ENCODE measurements at places on chromosomes 5 and 9.
A peak's percentile ranks its signal among the peaks of the same experiment; 100 is the strongest.

DNA sequence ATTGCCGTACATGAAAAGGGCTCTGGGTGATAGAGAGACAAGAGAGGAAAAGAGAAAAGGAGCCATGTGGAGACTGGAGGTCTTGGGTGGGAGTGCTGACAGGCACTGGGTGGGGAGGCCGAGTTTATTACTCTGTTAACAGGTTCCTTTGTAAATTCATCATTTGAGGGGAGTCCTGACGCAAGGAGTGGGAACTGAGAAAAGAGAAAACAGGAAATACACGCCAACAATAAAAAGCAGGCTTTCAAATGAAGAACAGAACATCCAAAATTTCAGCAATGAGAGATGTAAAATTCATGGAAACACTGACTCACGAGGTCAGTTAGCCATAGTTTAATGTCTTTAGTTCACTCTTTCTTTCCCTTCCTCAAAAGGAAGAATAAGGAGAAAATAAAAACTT, 342.8 kb downstream of the TMEM167A start:
- no peak for DNase-seq

GRCh38 chr9:119877306-119877705, 508.1 kb upstream of the BRINP1 start:
- no peak for DNase-seq

- DNase-seq: no peak
Observed at GRCh38 chr5:172716796-172717313, 54.1 kb downstream of the DUSP1 start.

DNA sequence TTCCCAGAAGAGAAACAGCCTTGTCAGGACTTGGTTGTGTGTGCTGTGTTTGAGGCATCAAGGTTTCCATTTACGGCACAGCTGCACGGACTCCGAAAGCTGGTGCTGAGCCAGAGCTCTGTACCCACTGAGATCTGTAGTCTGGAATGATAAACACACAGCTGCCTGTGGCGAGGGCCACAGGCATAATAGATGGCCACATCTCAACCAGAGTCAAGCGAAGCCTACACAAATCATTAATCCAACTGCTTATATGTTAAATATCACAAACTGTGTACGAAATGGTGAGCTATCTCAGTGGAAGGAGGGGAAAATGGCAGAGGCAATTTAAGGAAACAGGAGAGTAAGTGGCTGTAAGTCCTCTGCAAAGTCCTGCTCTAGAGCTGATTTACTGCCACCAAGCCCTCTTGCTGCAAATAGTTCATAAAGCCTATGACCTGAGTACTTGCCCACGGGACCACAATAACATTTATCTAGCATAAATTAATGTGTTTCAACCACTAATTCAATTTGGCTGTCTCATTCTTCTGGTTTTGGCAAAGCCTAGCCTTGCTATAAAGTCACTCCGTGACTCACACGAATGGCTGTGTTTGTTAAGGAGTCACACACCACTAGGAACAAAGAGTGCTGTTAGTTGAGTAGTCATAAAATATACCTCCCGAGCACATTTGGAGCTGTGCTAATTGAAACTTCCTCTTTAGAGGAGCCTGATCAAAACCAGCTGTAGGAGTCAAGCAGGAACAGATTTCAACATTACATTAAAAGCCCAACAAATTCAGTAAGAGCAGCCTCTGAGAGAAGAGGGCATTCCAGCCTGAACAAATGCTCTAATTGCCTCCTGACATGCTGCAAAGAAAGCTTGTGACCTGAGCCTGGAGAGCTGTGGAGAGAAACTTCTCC, 738.6 kb upstream of the ZNF608 start:
- DNase-seq: no peak

GRCh38 chr9:98614941-98615340, 93.8 kb downstream of the GABBR2 start:
- no peak for DNase-seq

DNA sequence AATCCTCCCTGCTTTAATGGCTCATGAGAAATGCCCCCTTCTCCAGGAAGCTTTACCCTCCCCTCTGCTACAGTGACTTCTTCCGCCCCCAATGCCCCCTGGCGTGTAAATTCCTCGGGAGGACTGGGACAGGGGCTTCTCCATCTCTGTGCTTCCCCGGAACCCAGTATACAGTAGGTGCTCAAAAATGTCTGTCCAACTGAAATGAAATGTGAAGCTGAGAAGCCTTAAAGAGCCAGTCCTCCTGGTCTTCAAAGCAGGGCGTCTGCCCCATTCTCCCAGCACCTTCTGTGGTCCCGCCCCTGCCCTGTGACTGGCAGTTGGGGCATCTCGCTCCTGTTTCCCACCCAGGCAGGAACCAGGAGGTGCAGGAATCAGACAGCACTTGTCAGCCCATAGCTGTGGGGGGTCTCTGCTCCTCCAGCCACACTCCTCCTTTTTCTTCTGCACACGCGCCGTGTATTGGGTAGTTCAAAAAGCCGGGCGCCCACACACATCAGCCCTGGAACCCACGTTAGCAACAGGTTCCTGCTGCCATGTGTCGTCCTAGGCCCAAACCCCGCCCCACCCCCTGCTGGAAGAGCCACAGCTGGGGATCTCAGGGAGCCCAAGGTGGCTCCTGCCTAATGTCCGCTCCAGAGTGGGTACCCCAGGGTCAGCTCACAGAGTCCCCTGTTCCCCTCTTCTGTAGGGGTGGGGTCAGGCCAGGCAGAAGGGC, 16.0 kb downstream of the FIBCD1 start:
- no peak for DNase-seq

- no peak for DNase-seq
Observed at GRCh38 chr9:14317667-14318320, 3.9 kb upstream of the NFIB start.

DNA sequence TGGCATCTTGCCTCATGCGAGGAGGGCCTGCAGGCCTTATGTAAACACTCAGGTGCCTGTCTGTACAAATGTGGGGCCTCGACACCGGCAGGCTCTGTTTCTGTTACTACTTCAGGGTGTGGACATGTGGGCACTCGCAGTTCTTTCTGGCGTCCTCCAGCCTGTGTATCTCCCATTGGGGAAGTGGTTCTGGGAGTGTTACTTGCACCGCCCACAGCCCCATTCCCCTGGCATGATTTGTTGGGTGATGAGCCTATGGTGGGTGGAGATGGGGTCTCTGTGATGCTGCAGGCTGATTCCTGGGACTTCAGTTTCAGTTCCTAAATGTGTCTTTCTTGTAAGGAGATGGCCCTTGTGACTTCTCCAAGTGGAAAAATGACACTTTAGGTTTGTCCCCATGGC, 82.1 kb upstream of the PITX1 start:
- DNase-seq: no peak

GRCh38 chr5:1672396-1672795, 127.2 kb downstream of the MRPL36 start:
- no peak for DNase-seq

DNA sequence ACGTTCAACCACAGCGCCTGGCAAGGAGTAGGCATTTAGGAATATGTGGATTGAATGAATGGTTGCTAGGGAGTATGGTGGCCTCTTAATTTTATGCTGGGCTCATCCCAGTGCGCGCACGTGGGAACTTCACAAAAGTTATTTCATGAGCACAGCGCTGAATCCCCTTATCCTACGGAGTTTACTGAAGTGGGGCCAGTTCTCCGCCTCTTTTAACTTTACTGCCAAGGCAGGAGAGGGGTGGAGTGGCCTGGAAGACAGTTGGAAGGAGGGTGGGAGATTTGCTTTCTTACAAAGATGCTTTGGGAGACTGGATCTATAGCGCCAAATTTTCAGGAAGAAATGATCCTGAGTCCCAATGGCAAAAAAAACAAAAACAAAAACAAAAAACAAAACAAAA, 326.5 kb downstream of the SH3GL2 start:
- no peak for DNase-seq

DNA sequence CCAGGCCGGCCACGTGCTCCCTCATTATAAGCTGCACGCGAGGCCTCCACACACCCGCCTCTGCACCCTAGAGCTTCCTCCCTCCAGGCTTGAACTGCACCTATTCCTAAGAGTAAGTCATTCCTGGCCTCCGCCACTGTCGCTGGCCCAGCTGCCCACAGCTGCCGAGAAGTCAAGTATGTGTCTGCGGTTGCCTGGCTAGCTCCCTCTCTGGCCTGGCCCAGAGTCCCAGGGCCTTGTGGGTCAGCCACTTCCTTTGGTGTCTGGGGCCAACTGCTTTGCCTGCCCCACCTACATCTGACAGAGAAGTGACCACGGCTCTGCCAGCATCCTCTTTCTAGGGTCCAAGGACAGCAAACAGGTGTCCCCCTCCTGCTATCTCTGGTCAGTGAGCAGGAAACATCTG, 18.3 kb downstream of the ABO start:
- DNase-seq: no peak

- no peak for DNase-seq
Observed at GRCh38 chr5:138789771-138790242, 36.6 kb downstream of the CTNNA1 start.

- no peak for DNase-seq
Observed at GRCh38 chr5:28473531-28474107, 1435.2 kb upstream of the CDH9 start.

DNA sequence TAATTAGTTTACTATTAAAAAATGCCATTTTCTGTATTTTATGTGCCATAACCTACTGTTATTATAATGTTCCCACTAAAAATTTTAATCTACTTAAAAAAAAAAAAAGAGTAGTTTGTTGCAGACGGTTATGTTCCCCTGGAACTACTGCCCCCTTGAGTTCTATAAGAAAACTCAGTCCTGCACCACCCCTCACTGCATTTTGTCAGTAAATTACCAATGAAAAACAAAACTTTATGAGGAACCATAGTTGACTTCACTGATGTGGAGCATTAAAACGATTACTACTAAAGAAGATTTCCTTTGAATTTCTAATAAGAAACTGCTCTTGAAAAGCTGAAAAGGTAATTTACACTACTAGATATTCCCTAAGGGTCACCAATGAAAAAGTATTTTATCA, 288.7 kb downstream of the FBXL17 start:
- DNase-seq: peak; percentile 14

GRCh38 chr9:127941961-127942215, 4.2 kb upstream of the DPM2 start:
- no peak for DNase-seq

Measured in SW 1271 (cell line).